ENCODE measurements at places on chromosomes 1 and 21. TPM values are rescaled to one million over a fixed set of nuclear protein-coding genes. Genes with fewer than 3 reads are reported as not detected.

The EDARADD gene
- total RNA-seq, result not detected

DNA sequence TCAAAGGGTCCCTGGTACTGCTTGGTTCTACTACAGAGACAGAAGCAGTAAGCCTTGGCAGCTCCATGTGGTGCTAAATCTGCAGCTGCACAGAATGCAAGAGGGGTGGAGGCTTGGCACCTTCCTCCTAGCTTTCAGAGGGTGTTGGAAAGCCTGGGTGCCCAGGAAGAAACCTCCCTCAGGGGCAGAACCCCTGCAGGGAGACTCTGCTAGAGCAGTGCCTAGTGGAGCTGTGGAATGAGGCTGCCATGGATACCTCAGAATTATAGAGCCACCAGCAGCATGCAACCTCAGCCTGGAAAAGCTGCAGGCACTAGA is 76.2 kb upstream of the TLR5 start:
- no peak for DNase-seq

DNA sequence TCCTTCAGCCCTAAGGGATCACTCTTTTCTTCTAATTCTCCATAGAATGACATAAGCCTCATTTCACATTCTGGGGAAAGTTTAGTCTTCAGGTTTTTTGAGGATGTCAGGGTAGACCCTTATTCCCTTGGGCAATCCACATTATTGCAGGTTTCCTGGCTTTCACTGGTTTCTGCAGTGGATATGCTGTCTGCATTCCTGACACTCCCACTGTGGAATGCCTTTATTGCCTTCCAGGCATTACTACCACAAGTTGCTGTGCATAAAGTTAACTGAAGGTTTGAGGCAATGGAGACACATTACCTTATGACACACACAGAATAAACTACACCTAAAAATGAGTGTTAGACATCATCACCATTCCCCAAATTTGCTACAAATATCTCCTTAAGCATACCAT is 12.7 kb downstream of the FASLG start:
- DNase-seq, result peak; percentile 55

- DNase-seq, result no peak
Measured at GRCh38 chr1:59165353-59165752, 131.5 kb upstream of the FGGY start.

The GNG4 gene
- total RNA-seq, result 0.28 TPM

GRCh38 chr1:77424236-77424635 is 142.4 kb downstream of the AK5 start:
- DNase-seq, result peak; percentile 74

DNA sequence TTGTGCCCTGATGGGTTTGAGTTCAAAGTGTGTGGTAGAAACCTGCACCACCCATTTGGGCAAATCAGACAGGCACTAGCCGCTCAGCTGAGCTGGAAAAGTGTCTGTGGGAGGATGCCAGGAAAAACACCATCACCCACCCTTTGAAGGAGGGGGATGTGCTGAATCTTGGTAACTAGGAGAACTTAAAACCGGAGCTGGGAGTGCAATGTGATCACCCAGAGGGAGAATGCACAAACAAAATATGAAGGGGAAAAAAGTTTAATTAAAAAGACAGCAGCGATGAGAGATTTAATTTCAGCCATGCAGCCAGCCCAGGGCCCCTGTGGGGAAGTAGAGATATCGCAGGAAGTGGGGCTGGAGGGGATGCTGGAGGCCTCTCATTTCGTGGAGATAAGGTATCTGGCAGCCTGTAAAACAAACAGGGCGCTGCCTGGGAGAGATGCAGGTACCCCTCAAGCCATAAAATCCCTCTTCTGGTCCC is 86.8 kb upstream of the BCAR3 start:
- no peak for DNase-seq

DNA sequence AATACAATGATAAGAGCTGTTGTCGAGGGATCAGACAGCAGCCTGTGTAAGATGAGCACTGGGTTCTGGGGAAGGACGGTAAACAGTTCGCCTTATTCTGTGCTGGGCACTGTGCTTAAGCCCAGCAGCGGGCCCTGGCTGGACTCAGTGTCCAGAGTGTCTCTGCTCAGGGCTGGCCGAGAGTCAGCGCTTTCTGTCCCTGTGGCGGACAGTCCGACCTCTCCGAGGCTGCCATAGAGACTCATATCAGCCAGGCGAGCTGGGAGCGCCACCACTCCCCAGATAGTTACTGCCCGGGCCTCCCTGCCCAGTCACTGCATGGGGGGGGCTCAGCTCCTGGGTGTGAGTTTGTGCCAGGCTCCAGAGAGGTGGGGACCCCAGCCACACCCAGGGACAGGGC is 14.7 kb upstream of the NPHP4 start:
- DNase-seq, result no peak

The ZNF593 gene
- 22.8 TPM for total RNA-seq

The AMY1B gene
- not detected for total RNA-seq

The PTPRF gene
- 25.8 TPM for total RNA-seq

DNA sequence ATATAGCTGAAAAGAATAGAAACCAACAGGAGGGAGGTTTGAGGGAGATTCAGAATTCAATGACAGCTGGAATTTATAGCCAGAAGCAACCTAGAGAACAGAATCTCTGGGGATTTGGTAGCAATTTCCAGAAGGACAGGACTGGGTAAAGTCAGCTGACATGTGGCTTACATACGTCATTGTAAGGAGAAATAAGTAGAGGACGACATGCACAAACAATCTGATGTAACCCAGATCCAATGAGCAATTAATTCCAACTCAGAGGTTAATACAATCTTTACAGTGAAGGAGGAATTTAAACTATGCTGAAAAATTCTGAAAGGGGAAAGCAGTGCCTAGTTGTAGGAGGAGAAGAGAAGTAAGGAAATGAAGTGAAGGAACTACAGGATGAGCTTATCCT is 383.9 kb downstream of the PTBP2 start:
- DNase-seq, result peak; percentile 15

The S100A7 gene
- total RNA-seq, result not detected

- no peak for DNase-seq
Measured at GRCh38 chr1:243256590-243256989, 749 bp downstream of the SDCCAG8 start.

DNA sequence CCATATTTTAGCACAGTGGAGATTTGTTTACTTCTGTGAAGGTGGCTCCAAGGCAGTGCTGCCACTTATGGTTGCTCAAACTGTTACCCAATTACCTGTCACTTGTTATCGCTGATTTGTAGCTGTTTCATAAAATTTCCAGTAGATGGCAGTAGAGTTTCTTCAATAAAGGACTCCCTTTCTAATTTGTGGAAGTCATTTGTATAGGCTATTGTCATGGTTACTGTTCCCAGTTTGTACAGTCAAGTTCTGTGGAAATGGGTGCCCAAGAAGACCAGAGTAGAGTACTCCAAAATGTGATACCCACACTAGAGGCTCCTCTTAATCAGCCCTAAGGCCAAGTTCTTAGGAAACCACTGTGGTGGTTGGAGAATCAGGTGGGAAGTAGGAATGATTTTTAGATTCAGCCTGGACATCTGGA is 186.1 kb downstream of the CLEC20A start:
- peak; percentile 80 for DNase-seq

DNA sequence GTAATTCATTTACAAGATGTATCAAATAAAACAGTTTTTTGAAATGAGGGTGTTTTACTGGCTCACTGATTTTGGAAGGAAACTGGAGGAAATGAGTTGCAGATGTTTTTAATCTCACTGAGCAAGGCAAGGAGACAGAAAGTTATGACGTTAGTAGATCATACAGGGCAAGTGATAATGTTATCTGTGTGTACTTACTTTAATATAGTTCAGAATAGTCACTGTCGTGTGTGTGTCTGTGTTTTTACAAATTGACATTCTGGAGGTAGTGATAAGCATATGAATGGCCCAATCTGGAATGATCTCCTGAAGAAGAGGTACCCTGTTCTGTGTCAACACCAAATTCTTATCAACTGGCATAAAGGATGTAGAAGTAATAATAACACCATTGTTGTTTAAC is 1.9 kb upstream of the GBP4 start:
- DNase-seq, result no peak

GRCh38 chr1:233393084-233393840 is 65.7 kb downstream of the MAP3K21 start:
- DNase-seq, result no peak

GRCh38 chr1:247336390-247336789 is 4.7 kb upstream of the ZNF496 start:
- no peak for DNase-seq

DNA sequence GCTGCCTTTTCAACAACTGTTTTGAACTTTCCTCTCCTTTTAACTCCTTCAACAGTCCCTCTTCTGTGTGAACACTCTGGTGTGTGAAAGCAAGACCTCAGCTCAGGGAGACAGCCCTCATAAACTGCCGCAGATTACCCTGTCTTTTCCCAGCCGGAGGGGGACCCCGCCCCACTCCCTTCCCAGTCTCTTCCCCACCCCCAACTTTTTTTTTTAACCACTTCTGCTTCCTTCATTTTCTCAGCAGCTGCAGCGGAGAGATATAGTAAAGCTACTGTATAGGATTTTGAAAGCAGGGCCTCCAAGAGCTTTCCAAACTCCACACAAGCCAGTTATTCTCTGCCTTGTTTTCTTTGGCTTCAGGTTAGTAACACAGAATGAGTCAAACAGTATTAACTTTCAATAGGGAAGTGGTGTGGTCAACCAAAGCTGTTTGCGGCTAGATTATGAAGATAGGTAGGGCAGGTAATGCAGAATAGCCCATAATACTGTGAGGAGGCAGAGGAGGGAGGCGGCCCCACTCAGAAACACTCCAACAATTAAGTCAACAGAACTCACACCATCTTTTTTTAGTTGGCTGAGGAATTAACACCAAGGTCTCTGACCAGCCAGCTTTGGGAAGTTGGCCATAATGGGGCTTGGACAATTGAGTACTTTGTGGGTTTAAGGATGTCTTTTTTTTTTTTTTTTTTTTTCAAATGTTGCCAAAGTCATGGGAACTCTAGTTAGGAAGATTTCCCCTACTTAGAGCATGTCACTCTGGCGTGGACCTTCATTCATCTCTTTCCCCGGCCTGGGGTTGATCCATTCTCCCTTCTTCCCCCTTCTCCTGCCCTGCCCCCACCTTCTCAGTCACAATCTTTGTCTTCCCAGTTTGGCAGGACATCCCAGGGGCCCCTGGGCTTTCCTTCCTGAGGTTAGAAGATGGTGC is 177.0 kb downstream of the CLIC6 start:
- peak; percentile 90 for DNase-seq

The PRUNE1 gene
- total RNA-seq, result 8.6 TPM

DNA sequence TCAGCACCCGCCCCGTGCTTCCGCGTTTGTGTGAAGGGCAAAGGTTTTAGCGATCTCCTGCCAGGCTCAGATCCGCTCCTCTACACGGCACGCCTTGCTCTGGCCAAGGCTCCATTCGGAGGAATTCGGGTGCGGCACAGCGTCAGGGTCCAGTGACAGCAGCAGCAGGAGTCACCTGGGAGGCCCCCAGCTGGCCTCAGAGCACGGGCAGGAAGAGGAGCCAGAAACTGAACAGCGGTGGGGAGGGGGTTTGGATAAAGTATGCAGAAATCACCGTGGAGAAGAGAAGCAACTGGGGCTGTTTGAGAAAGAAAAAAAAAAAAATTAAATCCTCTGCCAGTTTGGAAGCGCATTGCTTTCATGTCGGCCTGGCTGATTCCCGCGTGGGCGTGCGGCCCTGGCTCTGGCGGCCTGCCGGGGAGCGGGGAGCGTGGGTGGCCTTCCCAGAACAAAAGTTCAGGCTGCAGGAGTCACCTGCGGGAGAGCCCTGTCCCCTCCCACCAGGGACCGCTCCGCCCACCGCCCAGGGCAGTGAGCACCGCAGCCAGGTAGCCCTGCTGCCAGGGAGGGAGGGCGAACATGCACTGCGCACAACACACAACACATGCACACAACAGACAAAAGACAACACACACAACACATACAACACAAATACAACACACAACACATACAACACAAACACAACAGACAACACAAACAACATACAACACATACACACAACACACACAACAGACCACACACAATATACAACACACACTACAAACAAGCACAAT is 107.6 kb downstream of the ETS2 start:
- peak; percentile 69 for DNase-seq

GRCh38 chr1:173099166-173099565 is 48.4 kb upstream of the TNFSF18 start:
- DNase-seq, result no peak

- no peak for DNase-seq
Measured at GRCh38 chr1:213733705-213734104, 254.1 kb upstream of the PROX1 start.

The CYP2J2 gene
- not detected for total RNA-seq

The AURKAIP1 gene
- total RNA-seq, result 63.0 TPM

The MACO1 gene
- total RNA-seq, result 12.7 TPM

GRCh38 chr1:204108312-204109141 is 35.6 kb downstream of the SOX13 start:
- no peak for DNase-seq
